ENCODE measurements at places on chromosomes 3 and 15.

DNA sequence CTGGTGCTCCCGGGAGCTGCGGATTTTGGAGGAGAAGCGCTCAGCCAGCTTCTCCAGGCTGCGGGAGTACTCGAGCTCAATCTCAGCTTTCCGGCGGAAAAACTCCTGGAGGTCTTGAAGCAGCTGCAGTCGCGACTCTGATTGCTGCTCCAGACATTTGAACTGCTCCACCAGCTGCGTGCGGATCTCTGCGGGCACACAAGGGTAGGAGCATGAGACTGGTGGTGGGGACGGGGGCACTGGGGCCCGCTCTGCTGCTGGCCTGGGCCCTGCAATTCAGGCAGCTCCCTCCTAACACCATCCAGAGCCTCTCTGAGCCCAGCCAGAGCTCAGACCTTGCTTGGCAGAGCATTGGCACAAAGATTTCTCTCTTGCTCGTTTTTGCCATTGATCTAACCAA, 124.7 kb downstream of the SRGAP3 start:
- DNase-seq, result no peak

- no peak for DNase-seq
Observed at GRCh38 chr15:33500432-33501195, 189.8 kb downstream of the RYR3 start.

DNA sequence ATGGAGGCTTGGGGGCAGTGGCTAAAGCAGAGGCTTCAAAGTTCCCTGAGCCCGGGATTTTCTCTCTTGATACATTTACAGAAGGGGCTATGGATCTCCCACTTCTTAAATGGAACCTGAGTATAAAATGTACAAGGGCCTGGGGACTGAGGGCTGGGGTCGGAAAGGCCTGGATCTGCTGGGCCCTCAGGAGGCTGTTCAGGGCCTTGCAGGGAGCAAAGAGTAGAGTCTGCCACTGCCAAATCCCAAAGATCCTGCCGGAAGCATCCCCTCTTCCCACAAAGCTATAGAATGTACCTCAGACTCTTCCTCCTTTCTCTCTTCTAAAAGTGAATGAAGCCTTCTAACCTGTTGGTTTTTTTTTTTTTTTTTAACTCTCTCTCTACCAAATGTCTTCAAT, 59.8 kb upstream of the ARHGEF3 start:
- no peak for DNase-seq

- DNase-seq, result no peak
Observed at GRCh38 chr15:25700916-25701315, 162.2 kb downstream of the ATP10A start.

GRCh38 chr3:38347421-38348200, 1.0 kb downstream of the XYLB start:
- no peak for DNase-seq

GRCh38 chr3:188284455-188285212, 130.7 kb downstream of the LPP start:
- DNase-seq, result no peak

DNA sequence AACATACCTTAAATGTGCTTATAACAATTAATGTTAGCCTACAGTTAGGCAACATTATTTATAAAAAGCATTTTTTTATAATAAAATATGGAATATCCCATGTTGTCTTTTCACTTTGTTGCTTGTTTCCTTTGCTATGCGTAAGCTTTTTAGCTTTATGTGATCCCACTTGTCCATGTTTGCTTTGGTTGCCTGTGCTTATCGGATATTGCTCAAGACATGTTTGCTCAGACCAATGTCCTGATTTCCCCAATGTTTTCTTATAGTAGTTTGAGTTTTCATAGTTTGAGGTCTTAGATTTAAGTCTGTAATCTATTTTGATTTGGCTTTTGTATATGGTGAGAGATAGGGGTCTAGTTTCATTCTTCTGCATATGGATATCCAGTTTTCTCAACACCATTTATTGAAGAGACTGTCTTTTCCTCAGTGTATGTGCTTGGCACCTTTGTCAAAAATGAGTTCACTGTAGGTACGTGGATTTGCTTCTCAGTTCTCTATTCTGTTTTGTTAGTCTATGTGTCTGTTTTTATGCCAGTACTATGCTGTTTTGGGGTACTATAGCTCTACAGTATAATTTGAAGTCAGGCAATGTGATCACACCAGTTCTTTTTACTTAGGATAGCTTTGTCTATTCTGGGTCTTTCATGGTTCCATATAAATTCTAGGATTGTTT, 592.7 kb upstream of the SEMA6D start:
- no peak for DNase-seq

DNA sequence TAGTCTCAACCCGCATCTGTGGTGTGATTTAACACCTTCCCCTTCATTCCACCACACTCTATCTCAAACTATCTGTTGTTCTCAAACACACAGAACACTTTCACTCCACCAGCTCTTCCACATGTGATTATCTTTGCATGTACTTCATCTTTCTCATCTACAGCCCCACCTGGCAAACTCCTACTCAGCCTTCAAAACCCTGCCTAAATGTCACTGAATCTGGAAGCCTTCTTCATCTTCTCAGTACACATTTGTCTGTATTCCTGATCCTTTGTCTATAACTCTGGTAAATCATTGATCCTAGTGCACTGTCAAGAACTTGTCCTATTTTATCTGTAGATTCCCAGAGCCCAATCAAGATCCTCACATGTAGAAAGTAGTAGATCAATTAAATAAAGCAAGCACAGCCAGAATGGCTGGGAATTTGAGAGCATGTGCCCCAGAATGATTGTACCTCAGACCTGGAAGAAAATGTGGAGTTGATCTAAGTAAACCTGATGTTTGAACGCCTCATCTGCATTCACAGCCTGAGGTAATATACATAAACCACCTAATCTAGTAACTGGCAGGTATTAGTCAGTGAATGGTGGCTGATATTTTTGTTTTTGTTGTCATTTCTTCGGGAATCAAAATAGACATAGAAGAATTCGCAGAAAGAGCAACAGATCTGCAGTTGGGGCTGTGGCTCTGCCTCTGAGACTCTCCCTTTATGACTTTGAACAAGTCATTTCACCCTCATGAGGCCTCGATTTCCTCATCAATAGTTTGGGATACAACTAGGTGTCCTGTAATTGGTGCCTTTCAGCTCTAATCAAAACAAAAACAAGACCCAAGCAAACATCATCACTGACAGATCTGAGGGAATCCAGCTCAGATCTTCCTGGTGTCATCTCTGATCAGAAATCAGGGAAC, 28.0 kb upstream of the MAGEF1 start:
- DNase-seq, result no peak

DNA sequence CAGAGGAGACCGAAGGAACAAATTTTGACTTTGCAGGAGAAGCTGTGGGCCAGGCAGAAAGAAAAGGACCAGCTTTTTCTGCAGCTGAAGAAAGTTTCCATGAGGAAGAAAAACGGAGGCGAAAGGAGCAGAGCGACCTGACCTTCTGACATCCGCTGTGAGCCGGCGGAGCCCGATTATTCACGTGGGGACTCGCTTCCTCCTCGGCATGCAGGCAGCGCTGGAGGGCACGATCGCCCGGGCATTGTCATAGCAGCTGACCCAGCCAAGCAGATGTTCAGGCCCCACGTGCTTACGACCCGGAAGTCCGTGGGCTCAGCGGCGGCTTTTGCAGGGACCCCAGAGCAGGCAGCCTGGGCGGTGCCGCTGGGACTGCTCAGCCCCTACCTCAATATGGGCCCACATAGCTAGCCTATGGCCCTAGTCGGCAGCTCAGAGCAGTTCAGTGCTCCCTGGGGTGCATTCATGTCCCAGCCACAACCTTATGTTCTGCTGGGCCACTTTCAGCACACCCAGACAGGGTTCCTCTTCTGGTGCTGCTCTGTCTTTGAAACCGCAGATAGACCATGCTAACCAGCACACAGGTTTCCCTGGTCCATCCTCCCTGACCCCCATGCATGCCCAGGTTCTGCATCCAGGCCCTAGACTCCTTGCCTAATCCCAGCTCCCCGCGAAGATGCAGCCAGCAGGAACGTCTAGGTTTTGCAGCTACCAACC, 10.5 kb upstream of the EIF4A2 start:
- DNase-seq, result no peak

- DNase-seq, result no peak
Observed at GRCh38 chr3:58013973-58014649, 5.9 kb downstream of the FLNB start.

- no peak for DNase-seq
Observed at GRCh38 chr15:92922418-92923002, 22.4 kb downstream of the CHD2 start.

- DNase-seq, result no peak
Observed at GRCh38 chr3:58537412-58538301, 667 bp upstream of the ACOX2 start.

DNA sequence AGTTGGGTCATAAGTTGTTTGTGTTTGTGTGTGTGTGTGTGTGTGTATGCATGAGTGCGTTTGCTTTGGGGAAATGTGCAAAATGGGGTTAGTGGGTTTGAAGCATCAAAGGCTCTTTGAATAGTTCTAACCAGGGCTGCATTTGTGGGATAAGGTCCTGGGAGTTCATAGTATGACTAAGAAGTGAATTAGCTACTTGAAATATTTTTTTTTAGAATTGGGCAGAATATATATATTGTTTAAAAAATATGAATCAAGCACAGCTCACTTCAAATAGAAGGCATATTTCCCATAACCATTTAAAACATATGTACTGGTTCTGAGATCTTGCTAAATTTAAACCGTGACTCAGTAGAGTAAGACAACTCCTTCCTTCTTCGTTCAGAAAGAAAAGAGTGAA, 43.1 kb downstream of the IGF2BP2 start:
- no peak for DNase-seq

- DNase-seq, result no peak
Observed at GRCh38 chr3:12190832-12191231, 32.1 kb upstream of the TIMP4 start.

- DNase-seq, result no peak
Observed at GRCh38 chr3:126211569-126211968, 31.2 kb upstream of the ALDH1L1 start.

- no peak for DNase-seq
Observed at GRCh38 chr3:138195481-138195880, 8.4 kb downstream of the ARMC8 start.

DNA sequence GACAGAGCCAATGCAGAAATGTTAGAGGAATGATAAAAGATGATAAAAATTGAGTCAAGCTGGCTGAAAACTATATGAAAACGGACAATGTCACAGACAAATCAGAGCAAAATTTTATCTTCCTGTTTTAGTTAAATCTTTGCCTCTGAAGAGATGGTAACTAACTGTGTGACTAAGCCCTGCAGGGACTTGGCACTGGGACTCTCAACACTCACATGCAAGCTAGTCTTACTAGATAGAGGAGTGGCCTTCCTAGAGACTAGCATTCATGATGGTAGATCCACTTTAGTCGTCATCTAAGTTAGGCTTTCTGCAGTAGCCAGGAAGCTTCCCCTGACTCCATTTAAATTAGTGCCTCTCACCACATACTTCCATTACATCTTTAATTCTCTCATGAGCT, 4.1 kb downstream of the CCDC191 start:
- no peak for DNase-seq

DNA sequence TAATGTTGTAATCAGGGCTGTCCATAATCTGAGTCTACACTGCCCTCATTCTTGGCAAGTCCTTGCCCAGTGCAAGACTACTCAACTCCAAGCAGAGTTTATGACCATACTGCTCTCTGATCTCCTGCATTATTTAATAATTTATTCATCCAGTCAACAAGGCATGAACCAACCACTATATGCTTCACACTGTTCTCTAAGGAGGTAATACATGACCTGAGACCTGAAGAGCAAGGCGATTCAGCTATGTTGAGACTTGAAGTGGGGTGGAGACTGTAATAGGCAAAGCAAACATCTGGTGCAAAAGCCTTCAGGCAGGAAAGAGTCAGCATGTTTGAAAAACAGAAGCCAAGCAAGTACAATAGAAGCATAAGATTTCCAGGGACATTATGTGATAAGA, 1362.8 kb downstream of the ROBO2 start:
- no peak for DNase-seq

DNA sequence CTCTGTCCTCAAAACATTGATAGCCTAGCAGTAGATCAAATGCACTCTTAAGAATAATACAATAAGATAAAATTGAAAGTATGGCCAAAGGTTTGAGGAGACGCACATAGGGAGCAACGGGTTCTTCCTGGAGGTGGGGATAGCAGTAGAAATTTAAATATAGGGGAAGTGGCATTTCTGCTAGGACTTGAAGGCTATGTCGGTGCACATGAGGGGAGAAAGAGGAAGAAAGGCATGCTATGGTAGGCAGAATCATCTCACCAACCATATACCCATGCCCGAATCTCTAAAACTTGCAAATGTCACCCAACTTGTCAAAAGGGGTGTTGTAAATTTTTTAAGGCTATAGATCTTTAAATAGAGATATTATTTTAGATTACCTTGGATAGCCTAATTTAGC, 735.1 kb upstream of the LMCD1 start:
- no peak for DNase-seq

GRCh38 chr15:56906766-56907165, 11.7 kb upstream of the TCF12 start:
- no peak for DNase-seq

DNA sequence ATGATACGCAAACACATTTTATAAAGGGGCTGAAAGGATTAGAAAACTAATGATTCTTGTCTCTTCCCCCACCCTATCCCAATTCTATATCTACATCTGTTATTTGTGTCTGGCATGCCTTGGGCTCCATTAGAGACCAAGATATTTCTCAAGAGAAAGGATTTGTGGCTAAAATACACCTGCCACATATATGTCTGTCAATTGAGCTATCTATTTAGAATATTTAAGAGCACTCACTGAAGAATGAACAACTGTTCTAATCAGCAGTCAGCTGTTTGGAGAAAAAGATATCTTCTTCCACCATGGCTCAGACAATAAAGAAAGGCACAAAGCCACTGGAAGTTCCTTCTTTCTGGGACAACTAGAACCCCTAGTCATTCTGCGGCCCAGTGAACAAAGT, 61.7 kb upstream of the LRRN1 start:
- no peak for DNase-seq

DNA sequence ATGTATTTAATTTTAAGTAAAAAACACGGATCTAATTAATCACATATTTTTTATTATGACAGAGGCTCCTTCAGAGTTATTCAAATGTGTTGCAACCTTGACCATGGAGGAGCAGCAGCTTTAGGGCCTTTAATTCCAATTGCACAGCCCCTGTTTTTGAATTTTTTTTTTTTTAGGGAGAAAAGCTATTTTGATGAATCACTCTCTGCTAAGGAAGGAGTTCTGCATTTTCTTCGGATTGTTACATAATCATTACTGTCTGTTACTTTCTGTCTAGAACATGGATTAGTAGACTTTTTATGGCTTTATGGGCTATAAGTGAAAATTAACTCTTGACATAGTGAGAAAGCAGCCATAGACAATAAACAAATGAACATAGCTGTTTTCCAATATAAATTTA, 90.8 kb downstream of the MCTP2 start:
- no peak for DNase-seq

GRCh38 chr3:192129586-192129985, 597.8 kb downstream of the FGF12 start:
- DNase-seq, result no peak

Measured in NCI-H1105 treated with DMSO at 0.1 percent for 48 hours (cell line).